DMS79 treated with DMSO at 0.1 percent for 48 hours (cell line): ENCODE measurements at places on chromosomes 3 and 15.

- no peak for DNase-seq
These were observed 325.8 kb downstream of the PTPRG start for GRCh38 chr3:61887206-61887605.

DNA sequence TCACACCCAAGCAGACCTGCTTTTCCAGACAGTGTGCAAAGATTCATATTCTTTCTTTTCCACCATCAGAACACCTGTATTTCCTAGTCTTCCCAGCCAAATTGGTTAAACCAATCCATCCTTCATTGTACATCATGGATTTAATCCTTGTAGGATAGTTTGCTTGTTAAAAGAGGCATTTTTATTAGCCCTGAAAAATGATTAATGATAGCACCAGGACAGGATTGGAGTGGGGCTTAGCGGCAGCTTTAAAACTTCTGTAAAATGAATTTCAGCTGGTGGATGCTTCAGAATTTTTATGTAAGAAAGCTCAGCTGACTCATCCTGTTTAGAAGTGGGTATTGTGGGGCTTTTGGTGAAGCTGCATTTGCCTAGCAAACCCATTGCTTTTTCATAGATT, 36.1 kb upstream of the ARHGEF26 start:
- no peak for DNase-seq

DNA sequence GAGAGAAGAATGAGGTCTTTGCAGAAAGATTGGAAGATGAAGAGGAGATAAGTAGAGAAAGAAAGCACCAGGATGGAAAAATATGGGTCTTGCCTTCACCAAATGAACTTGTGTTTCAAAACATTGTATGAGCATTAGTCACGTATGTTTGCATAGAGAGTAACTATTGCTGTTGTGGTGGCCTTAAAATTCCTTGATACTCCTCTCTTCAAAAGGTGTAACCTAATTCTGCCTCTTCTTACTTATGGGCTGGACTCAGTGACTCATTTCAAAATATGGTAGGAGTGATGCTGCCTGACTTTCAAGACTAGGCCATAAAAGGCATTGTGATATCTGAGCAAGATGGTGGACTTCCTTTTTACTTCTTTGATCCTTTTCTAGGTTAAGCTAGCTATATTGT, 228.7 kb upstream of the ZNF385D start:
- no peak for DNase-seq

- DNase-seq, result peak; percentile 1
These were observed 1.8 kb upstream of the ZSCAN2 start for GRCh38 chr15:84598993-84599392.

- DNase-seq, result no peak
These were observed 95.4 kb upstream of the CCDC80 start for GRCh38 chr3:112736386-112736785.

DNA sequence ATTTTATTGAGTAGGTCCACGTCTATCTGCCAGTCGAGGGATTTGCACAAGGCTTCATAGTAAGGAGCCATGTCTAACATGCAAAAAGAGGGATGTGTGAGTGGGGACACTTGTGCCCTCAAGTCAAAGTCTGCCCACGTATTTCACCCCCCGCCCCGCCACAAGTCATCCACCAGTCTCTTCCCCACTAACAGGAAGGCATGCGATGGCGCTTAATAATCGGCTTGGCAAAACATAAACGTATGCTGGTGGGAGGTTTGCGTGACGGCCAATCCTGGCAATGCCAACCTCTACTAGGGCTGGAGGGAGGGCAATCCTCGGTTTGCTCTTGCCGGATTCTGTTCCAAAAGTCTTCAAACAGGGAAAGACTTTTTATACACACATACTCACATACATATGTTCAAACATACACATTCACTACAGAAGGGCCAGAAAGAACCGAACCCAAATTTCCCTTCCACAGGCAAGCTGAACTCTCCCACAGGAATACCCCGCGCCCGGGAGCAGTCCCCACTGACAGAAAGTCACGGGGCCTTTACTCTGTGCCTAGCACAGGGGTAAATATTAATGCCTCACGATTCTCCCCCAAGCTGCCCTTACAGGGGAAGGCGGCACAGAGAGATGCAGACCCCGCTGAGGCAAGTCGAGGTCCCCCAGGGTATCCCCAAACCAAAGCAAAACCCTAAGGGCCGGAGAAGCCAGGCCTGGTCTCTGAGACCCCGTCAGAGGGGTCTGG, 675 bp downstream of the PSMD6 start:
- no peak for DNase-seq

DNA sequence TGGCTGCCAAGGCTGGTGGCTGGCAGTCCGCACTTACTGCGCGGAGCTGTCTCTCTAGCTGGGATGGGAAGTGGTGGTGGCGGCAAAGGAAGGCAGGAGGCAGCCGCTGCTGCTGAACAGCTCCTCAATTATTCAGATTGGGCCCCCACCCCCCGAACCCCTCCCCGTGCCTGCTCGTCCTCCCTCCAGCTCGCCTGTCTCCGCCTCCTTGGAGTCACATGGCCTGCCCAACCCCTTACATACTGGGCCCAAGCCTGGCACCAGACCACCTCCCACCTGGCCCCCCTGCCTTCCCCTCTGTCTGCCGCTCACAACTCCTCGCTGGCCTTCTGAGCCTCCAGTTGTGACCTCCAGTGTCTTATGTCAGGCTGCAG, at the start of gene SLC7A14:
Gene SLC7A14 (minus strand): TSS at position 139 of the 374 bp plus-strand sequence. CDS start 59,139 bp downstream, outside the sequence.
- no peak for DNase-seq

GRCh38 chr15:89121414-89121813, 33.2 kb downstream of the ABHD2 start:
- DNase-seq, result no peak

DNA sequence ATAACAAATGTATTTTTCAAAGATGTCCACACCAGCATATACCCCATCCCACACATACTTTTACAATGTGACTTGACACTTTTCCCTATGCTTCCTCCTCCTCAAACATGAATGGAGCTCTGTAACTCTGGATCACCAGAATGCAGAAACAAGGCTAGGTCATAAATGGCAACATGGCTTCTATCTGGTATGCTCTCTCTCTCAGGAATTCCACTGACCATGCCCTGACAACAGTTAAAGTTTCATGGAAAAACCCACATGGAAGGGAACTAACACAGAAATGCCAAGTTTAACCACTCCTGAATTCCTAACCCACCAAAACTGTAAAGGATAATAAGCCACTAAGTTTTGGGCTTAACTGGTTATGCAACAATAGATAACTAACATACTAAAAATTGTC, 19.9 kb downstream of the MYO9A start:
- no peak for DNase-seq

- DNase-seq, result no peak
These were observed 10.3 kb upstream of the CD47 start for GRCh38 chr3:108100906-108101660.

- no peak for DNase-seq
These were observed 148.6 kb downstream of the IMPG2 start for GRCh38 chr3:101171681-101172191.

DNA sequence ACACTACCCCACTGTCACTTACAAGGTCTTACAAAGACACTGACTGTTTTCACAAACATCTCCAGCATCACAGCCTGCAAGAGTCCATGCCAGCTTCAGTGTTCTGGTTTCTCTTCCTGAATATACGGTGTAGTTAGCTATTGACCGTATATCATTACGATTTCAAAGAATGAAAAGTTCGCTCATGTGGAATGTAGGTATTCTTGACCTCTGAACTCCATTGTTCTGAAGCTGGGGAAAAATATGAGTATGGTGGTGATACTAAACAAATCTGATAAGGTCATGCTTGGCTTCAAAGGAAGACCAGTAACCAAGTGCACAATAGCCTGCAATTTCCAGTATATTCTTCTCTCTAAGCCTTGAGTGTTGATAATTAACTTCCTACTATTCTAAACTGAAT, 315.7 kb upstream of the WNT5A start:
- DNase-seq, result no peak

DNA sequence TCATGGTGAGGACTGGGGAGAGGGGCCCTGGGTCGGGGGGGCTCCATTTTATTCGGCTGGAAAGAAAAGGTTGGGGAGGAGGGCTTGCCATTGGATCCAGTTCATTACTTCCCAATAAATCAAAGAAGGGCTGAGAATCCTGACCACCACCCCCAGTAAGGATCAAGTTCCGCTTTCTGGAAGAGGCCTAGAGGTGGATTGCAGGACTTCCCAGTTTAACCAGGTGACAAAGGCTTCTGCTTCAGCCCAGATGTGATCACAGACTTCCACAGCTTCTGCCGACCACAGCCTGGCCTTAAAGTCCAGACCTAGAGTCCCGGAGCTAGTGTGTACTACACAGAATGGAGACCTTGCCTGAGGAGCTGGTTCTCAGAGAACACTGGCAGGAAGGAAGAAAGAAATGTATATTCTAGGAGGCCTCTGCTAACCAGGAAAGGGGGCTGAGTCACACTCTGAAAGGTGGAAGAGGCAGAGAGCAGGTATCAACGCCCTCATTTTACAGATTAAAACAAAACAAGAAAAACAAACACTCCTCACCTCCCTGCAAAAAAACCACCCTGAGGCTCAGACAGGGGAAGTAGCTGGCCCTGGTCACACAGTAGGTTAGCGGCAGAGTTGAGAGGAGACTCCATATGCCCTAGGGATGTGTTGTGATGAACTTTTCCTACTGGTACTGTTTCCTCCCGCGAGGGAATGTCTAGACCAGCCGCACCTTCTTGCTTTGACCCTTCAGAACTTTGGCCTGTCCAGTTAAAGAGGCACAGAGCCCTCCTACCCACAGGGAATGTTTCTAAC, 1.1 kb upstream of the CEMIP start:
- no peak for DNase-seq

GRCh38 chr3:79765911-79766310, 1.9 kb downstream of the ROBO1 start:
- DNase-seq, result no peak

- no peak for DNase-seq
These were observed 27.3 kb downstream of the RNU5B-1 start for GRCh38 chr15:65331811-65332210.

- DNase-seq, result no peak
These were observed 189.7 kb downstream of the CDIN1 start for GRCh38 chr15:36769098-36769497.

- no peak for DNase-seq
These were observed 77.3 kb upstream of the CGNL1 start for GRCh38 chr15:57298843-57299550.

- no peak for DNase-seq
These were observed 31.0 kb upstream of the ADAMTS17 start for GRCh38 chr15:100372739-100373119.

- DNase-seq, result no peak
These were observed 40.8 kb downstream of the TM4SF4 start for GRCh38 chr3:149515249-149515648.

GRCh38 chr3:40843851-40844548, 319.2 kb downstream of the ZNF621 start:
- no peak for DNase-seq

GRCh38 chr15:53836618-53837017, 77.2 kb upstream of the WDR72 start:
- DNase-seq, result peak; percentile 52

- no peak for DNase-seq
These were observed 36.4 kb upstream of the ESYT3 start for GRCh38 chr3:138397983-138398382.
